ENCODE measurements at places on chromosomes 2 and 18.

DNA sequence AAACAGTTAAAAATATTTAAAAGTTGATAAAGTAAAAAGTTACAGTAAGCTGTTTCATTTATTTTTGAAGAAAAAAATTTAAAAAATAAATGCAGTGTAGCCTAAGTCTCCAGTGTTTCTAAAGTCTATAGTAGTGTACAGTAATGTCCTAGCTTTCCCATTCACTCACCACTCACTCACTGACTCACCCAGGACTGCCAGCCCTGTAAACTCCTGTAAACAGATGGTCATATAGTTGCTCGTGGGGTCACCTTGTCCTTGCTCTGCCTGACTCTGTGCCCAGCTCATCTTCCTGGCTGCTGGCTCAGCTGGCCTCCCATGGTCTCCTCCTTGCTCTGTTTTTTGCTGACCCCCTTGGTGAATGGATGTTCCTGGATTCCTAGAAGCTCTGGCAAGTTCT lies 180.3 kb downstream of the VAPA start:
- DNase-seq, result no peak

DNA sequence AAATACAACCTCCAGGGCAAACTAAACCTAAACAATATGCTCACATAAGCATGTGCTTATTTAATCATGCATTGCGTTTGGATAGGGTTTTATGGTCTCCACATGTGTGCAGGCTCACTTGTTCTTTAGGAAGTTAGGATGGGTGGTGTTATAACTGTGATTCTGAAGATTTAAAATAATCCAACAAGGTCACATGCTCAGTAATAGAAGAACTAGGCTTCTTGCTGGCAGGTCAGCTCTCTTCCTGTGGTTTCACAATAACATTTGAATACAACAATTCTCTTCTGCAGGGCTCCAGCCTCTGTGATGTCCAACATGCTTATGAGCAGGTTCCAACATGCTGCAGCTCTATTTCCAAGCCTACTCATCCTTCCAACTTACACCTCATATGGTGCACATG lies 84.0 kb downstream of the MYL12B start:
- no peak for DNase-seq

DNA sequence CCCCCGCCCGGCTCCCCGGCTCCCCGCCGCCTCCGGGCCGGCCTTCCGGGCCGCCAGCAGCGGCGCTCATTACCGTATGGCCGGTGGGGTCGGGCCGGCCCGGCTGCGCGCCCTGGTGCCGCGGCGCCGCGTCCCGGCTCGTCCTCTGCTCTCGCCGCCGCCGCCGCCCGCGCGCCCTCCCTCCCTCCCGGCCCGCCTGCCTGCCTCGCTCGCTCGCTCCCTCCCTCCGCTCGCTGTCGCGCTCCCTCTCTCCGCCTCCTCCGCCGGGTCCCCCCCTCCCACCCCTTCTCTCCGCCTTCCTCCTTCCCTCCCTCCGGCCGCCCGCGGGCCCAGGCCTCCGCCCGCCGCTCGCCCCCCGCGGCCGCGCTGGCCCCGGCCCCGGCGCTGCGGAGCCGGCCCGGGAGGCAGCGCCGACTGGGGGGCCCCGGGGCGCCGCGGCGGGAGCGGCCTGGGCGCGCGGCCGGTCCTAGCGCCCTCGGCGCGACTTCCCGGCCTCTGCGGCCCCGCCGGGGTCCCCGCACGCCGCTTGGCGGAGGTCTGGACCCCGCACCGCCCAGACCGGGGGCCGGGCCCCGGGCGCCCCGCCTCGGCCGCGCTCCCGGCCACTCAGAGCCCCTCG lies at the start of gene DNMT3A:
TSS of gene DNMT3A (minus strand) at position 173 of the 619 bp plus-strand sequence. CDS start 27,941 bp downstream, outside the sequence.
- peak; percentile 67 for DNase-seq

- DNase-seq, result no peak
Measured at GRCh38 chr2:144151851-144152250, 368.1 kb downstream of the ZEB2 start.

DNA sequence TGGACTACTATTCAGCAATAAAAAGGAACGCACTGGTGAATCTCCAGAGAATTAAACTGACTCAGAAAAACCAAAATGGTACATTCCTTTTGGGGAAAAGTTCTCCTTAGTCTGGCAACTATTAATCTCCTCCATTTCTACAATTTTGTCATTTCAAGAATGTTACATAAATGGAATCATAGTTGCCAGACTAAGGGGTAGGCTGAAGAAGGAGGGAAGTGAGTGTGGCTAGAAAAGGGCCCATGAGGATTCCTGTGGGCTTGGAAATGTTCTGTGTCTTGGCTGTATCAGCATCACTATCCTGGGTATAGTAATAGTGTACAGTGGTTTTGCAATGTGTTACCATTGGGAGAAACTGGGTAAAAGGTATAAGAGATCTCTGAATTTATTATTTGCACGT lies 72.4 kb downstream of the ZAP70 start:
- DNase-seq, result no peak

DNA sequence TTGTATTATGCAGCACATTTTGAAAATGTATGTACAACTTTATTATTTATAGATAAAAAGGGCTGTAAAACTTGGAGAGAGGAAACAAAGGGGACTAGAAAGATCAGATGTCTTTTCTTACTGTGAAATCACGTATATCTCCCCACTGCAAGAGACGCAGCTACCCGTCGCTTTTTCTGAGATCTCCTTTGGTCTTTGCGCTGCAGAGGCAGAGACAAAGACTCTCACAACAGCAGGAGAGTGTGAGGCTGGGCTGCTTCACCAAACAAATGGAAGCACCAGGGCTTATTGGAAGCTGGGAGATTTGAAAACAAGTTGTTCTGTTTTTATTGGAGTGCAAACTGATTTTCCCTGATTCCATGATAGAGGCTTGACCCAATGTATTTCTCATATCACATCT lies 129.0 kb upstream of the PARD3B start:
- no peak for DNase-seq

GRCh38 chr2:11720752-11721151 lies 25.7 kb upstream of the LPIN1 start:
- DNase-seq, result no peak

- DNase-seq, result no peak
Measured at GRCh38 chr2:46702537-46702936, 213.1 kb downstream of the MCFD2 start.

DNA sequence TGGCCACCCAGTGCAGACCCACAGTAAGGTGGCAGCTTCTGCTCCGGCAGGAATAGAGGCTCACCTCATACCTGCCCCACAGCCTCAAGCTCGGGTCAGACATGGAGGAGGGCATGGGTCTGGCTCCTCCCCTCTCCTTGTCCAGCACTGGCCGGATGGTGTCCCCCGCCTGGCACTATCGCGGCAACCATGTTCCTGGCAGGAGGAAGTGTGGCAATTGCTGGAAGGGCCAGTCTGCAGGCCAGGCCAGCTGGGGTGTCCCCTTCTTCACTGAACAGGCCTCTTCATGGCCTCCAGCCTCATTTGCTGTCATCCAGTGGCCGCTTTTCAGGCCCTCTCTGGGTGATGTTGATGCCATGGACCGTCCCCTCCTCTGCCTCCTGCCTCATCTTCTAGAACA lies 41.4 kb upstream of the SMAD7 start:
- DNase-seq, result no peak

GRCh38 chr2:121696410-121696930 lies 40.2 kb downstream of the NIFK start:
- no peak for DNase-seq

- no peak for DNase-seq
Measured at GRCh38 chr2:212914392-212914791, 237.0 kb downstream of the IKZF2 start.

GRCh38 chr2:43222475-43223309 lies 3.7 kb downstream of the ZFP36L2 start:
- no peak for DNase-seq

DNA sequence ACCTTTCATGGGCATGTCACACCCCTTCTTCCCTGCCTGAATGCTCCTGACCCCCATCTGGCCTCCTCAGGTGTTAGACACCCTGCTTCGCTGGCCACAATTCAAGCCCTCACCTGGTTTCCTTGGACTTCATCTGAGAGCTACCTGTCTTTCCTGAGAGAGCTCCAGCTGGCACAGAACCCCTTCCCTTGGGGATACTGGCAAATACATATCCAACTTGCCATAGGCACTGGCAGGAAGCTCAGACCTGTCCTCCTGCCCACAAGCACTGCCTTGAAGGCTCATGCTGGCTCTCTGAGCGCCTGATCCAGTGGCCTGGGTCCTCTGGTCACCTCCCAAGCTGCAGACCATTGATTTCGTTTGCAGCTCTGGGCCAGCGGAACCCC lies 74.1 kb upstream of the MAP4K3 start:
- peak; percentile 1 for DNase-seq

DNA sequence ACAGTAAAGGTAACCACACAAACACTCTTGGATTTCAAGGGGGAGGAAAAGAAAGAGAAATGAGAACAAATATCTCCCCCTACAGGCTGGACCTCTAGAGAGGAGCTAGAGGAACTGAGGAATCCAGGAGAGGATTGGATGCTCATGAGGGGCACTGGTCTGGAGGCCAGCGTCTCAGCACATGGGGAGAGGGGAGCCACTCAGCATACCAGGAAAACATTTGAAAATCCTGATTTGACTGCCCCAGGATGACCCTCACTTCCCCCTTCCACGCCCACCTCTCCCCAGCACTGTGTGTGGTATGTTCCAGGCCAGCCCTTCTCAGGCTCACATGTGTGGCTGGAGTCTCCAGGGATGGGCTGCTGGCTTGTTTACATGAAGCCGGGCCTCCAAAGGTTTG lies 396.8 kb upstream of the ID2 start:
- DNase-seq, result no peak
